ENCODE measurements at places on chromosomes 13 and 19.

- DNase-seq = peak; percentile 15
Observed at GRCh38 chr13:111909971-111910671, 156.8 kb upstream of the SOX1 start.

DNA sequence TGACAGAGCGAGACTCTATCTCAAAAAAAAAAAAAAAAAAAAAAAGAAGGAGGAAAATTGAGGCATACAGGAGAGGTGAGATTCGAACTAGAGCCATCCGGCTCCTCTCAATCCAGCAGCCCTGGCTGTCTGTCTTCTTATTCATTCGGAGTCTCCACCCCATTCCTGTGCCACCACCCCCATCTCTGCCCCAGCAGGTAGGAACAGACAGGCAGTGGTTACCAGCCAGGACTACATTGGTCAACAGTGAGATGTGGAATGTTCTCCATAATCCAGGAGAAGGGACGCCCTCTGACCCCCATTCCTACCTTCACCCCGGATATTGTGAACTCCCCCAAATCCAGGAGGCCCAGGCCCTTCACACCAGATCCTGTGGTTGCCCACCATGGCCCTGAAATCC is 6.6 kb upstream of the S1PR2 start:
- no peak for DNase-seq

- DNase-seq = no peak
Observed at GRCh38 chr13:32659736-32660135, 73.5 kb downstream of the PDS5B start.

GRCh38 chr13:95499811-95500712 is 52.5 kb upstream of the CLDN10 start:
- no peak for DNase-seq

DNA sequence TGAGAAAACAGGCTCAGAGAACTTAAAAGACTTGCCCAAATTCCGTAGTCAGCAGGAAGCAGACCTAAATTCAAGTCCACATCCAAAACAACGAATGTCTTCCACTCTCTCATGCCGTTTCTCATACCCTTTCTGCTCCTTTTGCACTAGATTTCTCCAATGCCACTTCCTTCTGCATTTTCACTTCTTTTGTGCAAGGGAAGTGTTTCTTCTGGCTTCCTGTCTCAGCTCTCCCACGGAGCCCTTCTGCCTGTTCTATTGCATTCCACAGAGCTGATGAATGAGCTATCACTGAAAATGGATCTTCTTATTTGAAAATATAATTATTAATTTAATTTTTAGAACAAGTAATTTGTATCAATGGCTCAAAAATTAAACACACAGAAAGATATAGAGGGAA is 56.1 kb upstream of the STK24 start:
- DNase-seq = no peak

DNA sequence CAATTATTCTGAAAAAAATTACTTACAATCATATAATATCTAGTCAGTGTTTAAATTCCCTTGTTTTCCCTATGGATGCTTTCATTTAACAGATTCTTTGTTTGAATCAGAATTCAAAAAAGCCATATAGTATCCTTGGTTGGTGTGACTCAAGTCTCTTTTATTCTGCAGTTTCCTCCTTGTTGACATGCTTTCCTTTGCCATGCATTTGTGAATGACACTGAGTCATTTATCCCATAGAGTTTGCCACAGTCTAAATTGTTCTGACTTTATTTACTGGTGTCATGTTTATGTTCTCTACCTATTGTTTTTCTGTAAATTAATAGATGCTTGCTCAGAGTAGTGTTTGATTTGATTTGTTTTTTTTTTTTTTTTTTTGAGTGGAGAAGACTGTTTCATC is 893.8 kb upstream of the SLC10A2 start:
- DNase-seq = no peak

- no peak for DNase-seq
Observed at GRCh38 chr13:102799426-102800144, 666 bp downstream of the BIVM start.

DNA sequence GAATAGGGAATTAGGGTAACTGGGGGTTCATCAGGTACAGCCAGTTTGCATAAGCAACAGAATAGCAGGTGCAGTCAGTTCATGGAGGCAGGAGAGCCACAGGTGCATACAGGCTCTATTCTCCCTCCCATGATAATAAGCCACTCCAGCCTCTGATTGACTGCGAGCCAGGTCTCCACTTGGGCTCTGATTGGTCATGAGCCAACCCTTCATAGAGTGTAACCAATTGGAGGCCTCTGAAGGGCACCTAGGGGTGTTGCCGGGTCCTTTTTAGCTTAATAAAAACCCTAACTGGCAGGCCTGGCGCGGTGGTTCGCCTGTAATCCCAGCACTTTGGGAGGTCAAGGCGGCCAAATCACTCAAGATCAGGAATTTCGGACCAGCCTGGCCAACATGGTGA is 8.7 kb upstream of the CKM start:
- DNase-seq = no peak

- no peak for DNase-seq
Observed at GRCh38 chr13:24153979-24154701, 6.4 kb upstream of the SPATA13 start.

- DNase-seq = no peak
Observed at GRCh38 chr19:8214802-8215201, 5.6 kb downstream of the CERS4 start.

DNA sequence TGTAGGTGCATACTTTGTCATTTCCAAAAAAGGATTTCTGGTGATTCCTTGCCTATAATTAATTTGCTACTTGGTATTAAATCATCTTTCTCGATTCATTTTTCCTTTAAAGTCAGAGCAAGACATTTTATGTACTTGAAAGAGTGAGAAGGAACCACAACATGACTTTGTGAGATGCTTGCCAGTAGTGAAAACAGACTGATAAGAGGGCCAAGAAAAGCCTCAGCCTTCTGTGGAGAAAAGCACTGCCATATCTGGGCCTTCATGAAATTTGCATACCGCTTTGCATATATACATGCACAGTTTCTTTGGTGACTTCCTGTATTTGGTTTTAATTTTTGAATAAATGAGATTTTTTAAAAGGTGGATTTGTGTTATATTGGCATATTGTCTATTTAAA is 128.4 kb downstream of the CDK8 start:
- no peak for DNase-seq

DNA sequence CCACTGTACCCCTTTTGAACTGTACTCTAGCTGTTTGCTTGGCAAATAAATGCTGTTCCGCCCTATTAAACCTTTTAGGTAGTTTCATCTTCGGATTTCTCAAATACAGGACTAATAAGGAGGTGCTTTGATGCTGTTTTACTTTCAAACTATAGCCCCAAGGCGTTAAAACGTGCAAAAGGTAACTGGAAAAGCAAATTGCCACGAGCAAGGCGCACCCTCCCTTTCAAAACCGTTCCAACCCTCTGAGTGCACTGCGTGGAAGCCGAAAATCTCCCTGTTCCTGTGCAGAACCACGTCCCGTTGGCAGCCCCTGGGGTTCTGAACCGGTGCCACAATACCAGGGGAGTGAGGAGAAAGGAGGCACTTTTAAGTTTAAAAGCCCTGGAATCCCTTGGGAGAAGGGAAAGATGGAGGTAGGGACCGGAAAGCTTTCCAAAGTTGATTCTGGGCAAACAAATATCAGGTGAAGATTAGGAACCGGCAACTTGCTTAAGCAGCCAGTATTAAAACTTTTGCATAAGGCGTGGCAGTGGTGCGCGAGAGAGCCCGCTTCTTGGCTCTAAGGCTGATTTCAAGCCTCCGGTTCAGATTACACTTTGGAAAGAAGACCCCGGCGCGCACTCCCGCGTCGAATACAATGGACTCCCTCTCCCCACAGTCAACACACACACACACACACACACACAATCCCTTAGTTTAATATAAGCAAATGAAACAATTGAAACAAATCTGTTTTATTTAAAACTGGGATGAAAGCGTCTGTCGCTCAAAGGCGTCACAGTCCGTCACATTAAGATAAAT is 9.5 kb downstream of the POU4F1 start:
- no peak for DNase-seq

- peak; percentile 52 for DNase-seq
Observed at GRCh38 chr19:4414800-4415321, 12.4 kb downstream of the CHAF1A start.

GRCh38 chr19:48400018-48400742 is 6.7 kb downstream of the GRIN2D start:
- no peak for DNase-seq

GRCh38 chr13:52085421-52085820 is 43.5 kb downstream of the NEK5 start:
- DNase-seq = no peak

DNA sequence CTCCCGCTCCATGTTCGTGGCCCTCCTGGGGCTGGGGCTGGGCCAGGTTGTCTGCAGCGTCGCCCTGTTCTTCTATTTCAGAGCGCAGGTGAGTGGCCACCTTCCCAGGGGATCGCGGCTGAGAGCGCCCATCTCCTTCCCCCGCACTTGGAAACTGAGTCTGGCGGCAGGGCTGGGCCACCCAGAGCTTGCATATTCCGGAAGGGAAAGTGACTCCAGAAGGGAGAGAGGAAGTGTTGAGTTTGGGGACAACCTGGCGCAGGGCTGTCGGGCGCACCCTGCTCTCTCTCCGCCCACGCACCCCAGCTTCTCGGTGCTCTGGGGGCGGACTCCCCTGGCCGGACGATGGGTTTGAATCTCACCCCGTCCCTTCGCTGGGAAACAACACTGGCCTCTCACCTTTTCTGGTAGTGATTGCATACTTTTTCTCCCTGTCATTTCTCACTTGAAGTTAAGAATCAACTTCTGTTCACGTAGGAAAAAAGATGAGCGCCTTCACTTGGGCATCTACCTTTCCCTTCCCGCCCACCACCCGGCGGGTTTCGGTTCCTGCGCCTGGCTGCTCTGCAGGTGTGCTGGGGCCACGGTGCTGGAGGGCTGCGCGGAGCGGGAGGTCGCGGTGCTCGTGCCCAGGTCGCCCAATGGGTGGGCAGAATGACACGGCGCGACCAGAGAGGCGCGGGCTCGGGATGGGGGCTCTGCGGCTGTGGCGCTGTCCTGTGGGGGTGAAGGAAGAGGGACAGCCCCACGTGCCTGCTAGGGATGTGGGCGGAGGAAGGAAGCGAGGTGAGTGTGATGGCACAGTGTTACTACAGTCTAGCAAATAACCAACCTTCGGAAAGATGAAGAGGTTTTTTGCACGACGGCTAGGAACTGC is 721 bp downstream of the TNFSF11 start:
- no peak for DNase-seq

DNA sequence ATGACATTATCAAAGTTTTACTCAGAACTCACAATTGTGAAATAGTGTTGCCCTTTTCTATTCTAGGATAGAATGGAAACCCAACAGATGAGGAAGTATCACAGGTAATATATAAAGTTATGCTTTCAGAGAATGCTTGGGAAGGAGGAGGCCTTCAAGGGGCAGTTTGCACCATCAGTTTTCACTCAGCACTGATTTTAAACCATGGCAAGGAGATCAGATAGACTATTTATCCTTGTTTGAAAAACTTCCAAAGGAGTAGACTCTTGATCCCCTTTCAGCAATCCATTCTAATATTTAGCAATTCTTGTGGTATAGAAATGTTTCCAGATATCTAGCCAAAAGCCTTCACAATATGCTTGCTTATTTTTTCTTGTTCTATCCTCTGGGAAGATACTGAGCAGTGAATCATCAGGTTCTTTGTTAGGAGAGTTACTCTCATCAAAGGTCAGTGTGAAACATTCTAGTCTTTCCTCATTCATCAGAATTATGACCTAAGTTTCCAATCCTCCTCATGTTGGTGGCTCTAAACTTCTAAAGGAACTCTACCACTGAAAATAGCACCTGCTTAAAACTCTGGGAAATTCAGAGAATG is 3.8 kb downstream of the GPC6 start:
- no peak for DNase-seq
